Naive thymus-derived CD8-positive, alpha-beta T cell (primary cell): ENCODE measurements at places on chromosomes 1 and 21.

DNA sequence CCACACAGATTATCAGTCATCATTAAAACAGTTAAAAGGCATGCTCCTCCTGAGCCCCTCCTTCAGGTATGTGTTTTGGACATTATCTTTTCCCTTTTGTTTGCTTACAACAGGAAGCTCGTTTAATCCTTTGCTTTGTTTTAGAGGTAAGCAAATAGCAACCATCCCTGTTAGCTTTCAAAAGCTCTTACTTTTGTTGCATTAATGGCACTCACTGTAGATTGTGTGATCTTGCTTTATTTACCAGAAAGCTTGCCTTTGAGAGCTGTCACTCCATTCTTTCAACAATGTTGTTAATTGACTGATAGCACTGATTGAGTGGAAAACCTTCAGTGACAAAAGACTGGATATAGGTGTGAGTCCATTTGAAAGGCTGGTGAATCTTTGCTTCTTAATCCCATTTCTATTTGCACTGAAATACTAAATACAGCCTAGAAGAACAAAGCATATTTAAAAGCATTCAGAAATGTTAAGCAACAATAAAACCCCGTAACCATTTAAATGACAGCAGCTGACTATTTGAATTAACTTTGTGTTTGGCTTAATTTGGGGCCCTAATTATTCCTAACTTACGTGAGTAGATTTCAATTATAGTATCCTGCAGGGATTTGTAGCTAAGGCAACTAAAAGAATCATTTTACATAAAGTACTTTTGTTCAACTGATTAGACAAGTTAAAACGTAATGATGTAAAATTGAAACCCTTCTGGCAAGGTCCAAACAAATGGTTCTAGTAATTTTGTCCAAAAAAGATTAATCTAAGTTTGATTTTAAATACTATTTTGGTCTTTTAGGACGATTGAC lies 48.3 kb downstream of the ADGRL2 start:
- no peak for DNase-seq

DNA sequence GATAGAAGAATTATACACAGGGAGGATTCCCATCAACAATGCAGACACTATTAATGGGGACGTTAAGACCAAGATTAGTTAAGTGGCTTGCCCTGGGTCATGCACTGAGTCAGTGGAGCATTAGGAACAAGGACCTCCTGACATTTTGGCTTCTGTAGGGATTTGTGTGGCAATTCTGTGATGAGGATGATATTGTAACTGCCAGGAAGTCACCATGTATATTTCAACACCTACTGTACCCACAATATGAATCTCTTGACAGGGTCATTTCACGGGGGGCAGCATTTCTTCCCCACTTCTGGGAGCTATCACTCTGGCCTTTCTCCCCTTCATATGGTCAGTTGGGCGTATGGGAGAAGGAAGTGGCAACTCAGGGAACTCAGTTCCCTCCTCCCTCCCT lies 134.9 kb downstream of the RUNX1 start:
- DNase-seq, result no peak

DNA sequence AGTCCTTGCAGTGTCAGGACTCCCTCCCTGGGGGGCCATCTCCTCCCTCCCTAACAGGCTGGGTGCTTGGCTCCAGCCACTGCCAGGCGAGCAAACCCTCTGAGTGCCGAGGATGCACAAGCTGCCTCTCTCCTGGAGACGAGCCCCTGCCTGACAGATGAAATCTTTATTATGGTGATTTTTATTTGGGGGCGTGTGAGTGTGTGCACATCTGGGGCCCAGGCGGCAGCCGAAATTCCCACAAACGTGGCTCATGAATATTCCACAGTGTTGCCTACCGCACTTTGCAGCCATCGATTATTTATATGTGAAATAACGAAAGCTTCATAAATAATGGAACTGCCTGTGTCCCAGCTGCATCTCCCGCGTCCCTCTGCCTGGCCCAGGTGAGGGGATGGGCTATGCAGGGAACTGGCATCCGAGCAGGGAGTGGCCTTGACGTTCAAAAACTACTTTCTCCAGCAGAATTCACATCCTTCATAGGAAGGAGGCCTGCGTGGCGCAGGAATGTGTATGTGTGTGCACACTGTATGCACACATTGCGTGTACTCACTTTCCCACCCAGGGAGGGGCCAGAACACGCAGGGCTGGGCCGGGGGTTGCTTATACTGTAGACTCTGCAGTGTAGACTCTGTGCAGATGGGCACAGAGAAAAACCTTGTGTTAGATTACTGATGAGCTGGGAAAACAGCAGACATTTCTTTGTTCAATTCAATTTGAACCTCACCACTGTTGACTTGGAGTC lies 73.1 kb downstream of the UBIAD1 start:
- no peak for DNase-seq

DNA sequence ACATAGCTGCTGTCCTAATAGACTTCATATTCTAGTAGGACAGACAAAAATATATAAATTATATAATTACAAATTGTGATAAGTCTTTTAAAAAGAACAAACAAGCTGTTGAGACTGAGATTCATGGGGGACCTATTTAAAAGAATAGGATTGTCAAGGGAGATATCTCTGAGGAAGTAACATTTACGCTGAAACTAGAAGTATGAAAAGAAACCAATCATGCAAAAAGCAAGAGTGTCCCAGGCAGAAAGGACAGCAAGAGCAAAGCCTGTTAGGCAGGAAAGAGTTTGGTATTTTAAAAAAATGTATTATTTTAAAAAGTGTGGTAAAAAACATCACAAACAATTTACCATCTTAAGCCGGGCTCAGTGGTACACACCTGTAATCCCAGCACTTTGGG lies 9.1 kb upstream of the METTL13 start:
- DNase-seq, result no peak

GRCh38 chr1:15353839-15354579 lies 55.7 kb upstream of the EFHD2 start:
- DNase-seq, result no peak

- no peak for DNase-seq
Measured at GRCh38 chr21:27649323-27649722, 682.4 kb upstream of the ADAMTS5 start.

- DNase-seq, result no peak
Measured at GRCh38 chr1:230549625-230550024, 92.7 kb upstream of the COG2 start.
